ENCODE measurements at places on chromosomes 4 and X.
A peak's percentile ranks its signal among the peaks of the same experiment; 100 is the strongest.

DNA sequence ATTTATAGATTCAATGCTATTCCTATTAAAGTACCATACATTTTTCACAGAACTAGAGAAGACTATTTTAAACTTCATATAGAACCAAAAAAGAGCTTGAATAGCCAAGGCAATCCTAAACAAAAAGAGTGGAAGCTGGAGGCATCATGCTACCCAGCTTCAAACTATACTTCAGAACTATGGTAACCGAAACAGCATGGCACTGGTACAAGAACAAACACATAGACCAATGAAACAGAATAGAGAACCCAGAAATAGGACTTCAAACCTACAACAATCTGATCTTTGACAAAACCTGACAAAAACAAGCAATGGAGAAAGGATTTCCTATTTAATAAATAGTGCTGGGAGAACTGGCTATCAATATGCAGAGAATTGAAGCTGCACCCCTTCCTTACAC lies 134.2 kb upstream of the PAQR3 start:
- DNase-seq, result no peak

DNA sequence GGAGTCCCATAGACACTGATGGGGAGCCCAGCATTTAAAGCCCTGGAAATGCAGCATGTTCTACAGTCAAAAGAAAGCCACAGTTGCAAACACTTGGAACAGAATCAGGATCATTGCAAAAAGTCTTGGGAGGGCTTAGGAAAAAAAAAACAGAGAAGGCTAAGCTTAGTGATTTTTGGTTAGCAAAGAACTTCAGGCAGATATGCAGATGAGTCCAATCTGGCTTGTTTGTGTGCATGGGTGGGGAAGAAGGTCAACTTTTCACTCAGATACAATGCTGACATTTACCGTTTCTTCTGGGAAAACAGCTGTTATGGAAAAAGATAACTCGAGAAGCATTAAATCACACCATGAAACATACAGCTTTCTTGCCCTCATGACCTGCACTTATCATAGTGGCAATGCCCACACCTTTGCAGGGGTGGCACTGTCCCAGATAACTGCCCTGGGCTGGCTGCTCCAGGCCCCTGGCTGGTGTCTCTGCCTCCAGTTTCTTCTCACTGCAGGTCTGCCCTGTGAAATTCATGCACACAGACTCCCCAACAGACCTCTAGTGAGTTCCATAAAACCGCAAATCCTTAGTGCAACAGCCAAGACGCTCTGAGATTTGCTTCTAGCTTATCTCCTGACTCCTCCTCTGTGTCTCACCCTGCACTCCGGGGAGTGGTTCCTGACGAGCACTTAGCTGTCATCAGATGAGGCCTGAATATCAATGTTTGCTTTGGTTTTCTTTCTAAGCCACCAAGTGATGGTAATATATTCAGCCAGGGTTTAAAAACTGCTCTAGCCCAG lies 99.2 kb downstream of the DRD5 start:
- no peak for DNase-seq

DNA sequence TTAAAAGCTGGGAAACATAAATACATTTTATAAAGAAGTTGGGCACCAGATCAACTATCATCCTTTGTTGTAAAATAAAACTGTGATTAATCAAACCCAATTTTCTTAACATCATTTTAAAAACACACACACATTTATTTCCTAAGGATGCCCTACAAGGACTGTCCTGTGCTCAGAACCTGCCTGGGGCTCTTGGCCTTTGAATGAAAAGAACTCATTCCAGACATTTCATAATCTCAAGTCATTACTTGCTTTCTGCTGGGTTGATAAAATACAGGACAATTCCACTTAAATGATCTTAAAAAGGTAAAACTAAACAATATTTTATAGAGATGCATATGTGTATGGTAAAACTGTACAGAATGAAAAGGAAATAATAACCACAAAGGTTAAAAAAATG lies 2.8 kb downstream of the SH3D19 start:
- no peak for DNase-seq

DNA sequence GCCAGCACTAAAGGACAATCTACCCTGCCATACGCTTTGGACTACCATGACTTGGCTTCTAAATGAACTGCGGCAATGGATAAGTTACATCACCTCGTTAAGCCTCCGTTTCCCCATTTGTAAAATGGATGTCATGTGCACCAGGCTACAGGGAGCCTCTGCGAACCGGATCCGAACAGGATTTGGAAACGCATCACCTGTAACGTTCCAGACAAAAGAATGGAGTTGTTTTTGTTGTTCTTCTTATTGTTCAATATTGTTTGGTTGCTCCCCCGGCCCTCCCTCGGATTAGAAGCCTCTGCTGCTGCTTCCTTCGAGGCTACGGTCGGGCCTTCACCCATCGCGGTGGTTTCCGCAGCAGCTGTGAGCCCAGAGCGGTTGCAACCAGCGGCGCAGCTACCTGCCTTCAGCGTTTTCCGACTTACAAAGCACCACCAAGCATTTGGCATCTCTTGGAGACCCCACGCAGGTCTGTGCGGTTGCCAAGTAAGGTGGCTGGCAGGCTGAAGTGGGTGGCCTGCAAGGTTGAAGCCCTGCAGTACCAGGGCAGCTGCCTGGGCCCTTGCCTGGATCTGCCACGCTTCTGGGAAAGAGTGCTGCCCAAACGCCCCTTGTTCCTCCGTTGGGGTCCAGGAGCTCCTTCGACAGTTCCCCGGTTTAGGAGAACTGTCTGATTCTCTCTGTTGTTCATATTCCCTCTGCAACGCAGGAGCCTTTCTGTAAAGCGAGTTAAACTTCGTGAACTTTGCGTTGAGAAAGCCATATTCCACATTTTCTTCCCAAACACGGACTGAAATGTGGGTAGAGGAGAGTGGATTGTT lies 7.1 kb downstream of the NKX3-2 start:
- DNase-seq, result no peak

- DNase-seq, result no peak
Observed at GRCh38 chrX:10288373-10288975, 131.7 kb downstream of the CLCN4 start.

DNA sequence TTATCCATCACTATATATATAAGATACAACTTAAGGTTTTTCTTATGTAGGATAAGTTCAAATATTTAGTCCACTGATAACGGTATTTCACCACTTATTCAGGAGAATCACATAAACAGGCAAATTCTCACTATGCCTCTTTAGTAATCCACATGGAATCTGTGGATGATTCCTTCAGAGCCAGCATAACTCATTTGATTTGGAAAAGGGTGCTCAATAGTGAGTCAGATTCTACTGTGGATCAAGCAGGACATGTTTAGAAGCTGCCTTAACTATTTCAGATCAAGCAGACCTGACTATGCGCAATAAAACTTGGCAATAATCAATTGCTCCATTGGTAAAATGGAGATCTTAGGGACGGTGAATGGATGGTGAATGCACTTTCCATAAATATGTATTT lies 184.1 kb downstream of the CBR4 start:
- no peak for DNase-seq

- DNase-seq, result no peak
Observed at GRCh38 chrX:107135049-107135964, 16.7 kb upstream of the RBM41 start.

GRCh38 chrX:109774136-109774535 lies 41.1 kb upstream of the ACSL4 start:
- DNase-seq, result no peak

GRCh38 chr4:89836897-89837384 lies at the start of gene SNCA:
Gene SNCA, minus strand, starts transcription at chr4:89837161. Its CDS starts 1,494 bp downstream, at chr4:89835667.
- peak; percentile 82 for DNase-seq

DNA sequence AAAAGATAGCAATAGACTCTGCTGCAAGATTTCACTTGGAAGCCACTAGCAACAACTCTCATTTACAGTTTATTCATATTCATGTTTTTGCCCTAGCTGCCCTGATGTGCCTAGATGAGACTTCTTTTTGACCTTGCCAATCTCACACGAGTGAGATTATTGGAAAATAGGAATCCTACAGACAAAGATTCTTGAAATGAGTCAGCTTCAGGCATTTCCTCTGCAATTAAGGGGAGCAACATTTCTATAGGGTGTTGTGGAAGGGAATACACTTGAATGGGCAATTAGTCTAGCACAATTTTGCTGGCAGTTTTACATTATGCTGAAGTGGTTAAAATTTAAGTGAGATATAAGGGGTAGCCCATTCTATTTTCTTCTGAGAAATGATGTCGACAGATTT lies 217.0 kb upstream of the FAT4 start:
- DNase-seq, result no peak

DNA sequence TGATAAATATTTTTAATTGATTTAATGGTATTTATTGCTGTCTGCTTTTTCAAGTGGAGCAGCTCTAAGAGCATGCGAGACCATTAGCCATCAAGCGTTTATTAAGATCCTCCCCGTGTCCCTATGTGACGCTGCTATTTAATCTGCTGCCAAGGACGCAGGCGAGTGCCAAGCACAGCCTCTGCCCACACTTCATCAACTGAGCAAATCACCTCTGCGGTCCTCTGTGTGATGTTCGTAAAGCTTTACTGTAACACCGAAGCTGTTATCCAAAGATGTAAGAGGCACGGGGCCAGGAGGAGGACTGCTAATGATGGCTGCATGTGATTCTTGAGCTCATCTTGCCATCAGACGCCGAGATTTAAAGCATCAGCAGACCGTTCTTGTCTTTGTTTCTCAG lies 79.5 kb downstream of the STOX2 start:
- peak; percentile 59 for DNase-seq

- no peak for DNase-seq
Observed at GRCh38 chr4:117793845-117794480, 240.3 kb upstream of the NDST3 start.

- no peak for DNase-seq
Observed at GRCh38 chrX:81263059-81263458, 61.2 kb downstream of the SH3BGRL start.

- no peak for DNase-seq
Observed at GRCh38 chr4:13921805-13922204, 294.3 kb upstream of the BOD1L1 start.

DNA sequence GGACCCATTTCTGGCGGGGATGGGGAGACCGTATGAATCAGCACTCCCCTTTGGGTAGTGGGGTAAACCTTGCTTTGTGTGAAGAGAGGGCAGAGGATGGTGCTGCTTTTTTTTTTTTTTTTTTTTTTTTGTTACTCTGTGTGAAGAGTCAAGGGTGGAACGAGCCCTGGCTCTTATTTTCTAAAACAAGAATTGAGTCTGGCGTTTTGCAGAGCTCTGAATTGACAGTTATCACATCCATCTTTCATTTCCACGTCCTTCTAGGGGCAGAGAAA lies 1.2 kb downstream of the SLAIN2 start:
- no peak for DNase-seq

- no peak for DNase-seq
Observed at GRCh38 chr4:61959087-61959486, 759.0 kb downstream of the ADGRL3 start.

DNA sequence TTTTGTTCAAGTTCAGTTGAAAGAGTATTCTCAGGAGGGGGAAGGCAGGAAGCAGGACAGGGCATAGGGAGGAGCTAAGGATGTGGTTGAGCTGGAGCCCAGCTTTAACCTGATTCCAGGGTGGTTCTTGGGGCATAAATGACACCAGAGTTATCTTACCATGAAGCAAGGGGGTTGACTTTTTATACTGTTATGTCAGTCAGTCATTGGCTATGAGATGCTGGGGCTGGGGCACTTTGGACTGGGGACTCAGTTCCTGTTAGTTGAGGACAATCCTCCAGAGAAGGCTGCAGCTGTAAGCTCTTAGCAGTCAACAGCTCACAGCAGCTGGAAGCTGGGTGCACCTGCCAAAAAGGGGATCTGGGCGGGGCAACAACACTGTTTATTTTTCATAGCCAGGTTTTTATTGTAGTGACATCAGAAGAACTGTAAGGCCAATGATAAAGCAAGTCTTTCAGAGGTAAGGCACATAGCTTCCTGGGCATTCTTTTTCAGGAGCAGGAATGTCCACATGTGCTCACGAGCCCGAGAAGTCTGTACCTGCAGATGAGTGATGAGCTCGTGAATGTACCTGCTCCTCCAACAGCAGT lies 78.5 kb downstream of the MID1IP1 start:
- no peak for DNase-seq

GRCh38 chr4:153170407-153170806 lies 33.8 kb upstream of the TRIM2 start:
- no peak for DNase-seq

- no peak for DNase-seq
Observed at GRCh38 chrX:153525451-153525850, 8.0 kb downstream of the ATP2B3 start.

- no peak for DNase-seq
Observed at GRCh38 chrX:9519546-9520216, 54.8 kb downstream of the TBL1X start.

GRCh38 chr4:118206627-118207026 lies 146.2 kb downstream of the PRSS12 start:
- DNase-seq, result no peak

DNA sequence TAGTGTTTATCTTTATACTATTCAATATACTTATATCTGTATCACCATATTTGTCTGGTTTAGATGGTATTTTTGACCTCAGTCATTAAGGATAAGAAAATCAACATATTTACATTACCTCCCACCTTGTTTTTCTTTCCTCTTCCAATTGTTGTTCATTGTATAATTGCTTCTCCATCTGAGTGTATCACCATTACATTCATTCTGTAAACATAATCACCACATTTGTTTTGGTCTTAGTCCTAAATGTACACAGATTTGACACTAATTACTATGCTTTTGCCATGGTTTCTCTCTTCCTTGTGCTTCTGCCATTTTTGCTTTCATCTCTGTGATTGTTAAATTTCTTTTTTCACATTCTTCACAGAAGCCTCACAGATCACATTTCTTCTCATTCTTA lies 12.7 kb downstream of the ARMCX6 start:
- DNase-seq, result no peak

DNA sequence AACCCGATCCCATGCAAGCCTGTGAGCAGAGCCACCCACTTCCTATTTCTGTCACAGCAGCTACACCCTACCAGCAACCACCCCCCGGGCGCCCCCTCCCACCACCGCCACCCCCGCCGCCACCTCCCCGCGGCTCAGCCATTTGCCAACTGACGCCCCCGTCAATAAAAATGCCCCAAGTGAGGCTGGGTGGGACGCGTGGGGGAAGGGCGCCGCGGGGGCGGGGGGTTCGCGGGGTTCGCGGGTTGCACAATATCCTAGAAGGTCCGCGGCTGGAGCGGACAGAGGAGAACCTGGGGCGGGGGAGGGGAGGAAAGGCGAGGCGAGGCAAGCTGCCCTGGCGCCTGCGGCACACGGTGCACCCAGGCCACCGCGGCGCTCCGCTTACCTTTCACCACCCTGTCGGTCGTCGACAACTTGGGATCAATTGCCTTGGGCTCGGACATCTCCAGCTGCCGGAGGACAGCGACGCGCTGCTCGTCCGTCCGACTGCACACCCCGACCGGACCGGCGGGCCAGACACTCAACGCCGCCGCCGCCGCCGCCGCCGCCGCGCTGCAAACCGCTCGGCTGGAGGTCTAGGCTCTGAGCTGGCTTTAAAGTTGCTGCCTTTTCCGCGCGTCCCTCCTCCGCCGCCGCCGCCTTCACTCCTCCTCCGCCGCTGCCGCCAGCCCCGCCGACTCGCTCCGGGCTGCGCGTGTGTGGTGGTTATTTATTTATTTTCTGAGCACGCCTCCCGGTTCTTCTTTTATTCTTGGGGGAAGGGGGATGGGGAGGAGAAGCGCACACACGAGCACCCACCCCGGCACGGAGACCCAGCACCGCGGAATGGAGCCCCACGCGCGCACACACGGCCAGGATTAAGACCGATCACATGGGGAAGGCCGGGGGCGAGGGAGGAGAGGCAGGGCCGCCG lies 717 bp downstream of the PPP3CA start:
- DNase-seq, result peak; percentile 23

GRCh38 chrX:129445436-129445835 lies 77.9 kb downstream of the SMARCA1 start:
- DNase-seq, result no peak

GRCh38 chr4:170868170-170868569 lies 778.4 kb upstream of the AADAT start:
- no peak for DNase-seq

GRCh38 chr4:169305651-169306050 lies 34.9 kb upstream of the SH3RF1 start:
- DNase-seq, result no peak
